ENCODE measurements at places on chromosomes 5 and 9.

GRCh38 chr9:26673261-26673660 is 219.3 kb downstream of the CAAP1 start:
- ATAC-seq: no peak

DNA sequence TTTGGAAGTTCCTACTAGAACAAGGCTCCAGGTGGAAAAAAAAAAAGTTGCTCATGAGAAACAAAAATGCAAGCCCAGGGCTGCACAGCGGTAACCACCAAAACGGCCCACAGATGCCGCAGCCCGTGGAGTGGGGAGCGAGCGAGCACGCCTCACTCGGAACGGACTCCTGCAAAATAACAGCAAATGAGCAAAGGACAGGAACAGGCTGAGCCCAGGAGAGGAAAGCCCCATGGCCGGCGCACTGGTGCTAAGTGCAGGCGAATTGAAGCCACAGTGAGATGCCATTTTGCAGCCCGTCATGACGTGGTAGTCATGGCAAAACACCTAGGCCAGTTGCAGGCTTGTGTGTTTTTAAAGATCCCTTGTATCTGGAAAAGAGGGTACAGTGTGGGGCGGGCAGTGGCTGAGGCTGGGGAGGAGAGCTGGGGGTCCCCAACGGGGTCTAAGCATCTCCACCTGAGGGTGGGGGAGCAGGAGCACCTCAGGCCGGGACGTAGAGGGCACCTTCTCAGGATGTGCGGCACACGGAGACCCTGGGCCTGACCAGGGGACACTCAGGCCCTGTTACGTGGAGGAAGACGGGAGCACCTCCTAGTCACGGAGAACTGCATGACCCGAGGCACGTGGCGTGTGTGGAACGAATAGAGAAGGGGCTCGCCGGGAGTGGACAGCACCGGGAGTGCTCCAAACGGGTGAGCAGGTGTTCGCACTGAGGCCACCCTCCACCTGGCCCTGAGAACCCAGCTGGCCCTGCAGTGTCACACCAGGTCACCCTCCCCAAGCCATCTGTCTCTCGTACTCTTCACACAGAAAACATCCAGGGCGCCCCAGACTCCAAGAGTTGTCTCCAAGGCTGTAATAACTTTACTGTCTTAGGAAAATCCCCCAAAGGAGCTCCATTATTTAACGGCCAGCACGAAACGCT is 10.7 kb downstream of the GRM6 start:
- no peak for ATAC-seq

DNA sequence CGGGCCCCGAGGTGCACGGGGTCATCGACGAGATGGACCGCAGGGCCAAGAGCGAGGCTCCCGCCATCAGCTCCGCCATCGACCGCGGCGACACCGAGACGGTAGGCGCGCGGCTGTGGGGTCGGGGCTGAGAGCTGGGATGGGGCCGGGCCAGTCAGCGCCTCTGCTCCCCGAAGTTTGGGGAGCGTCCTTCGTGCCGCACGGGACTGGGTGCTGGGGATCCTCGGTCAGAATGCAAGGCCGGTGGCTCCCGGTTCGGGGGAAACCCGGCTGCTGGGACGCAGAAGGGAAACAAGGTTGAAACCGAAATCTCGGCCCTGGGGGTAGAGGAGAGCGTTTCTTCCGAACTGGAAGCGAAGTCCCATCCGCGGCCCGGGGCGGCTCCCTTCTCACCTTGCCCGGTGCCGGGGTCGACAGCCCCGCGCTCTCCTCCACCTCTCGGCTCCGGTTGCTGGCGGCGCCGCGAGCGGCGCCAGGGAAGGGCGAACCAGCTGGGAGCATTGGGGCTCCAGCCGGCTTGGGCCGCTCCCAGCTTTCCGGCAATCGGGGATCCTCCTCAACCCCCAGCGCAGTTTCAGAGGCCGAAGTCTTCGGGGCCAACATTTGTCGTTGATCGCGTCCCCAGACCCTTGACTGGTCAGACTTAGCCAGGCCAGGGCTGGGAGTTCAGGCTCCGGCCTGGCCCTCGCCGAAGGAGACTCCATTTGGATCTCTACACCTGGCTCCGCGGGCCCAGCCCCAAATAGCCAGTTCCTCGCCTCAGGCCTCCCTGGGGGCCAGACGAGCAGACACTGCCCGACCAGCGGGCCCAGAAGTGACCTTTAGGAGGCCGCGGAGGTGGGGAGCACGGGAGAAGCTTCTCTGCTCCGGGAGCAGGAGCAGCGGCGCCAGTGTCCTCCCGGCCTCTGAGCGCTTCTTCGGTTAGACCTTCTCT is 1.1 kb downstream of the LHX2 start:
- ATAC-seq: no peak

DNA sequence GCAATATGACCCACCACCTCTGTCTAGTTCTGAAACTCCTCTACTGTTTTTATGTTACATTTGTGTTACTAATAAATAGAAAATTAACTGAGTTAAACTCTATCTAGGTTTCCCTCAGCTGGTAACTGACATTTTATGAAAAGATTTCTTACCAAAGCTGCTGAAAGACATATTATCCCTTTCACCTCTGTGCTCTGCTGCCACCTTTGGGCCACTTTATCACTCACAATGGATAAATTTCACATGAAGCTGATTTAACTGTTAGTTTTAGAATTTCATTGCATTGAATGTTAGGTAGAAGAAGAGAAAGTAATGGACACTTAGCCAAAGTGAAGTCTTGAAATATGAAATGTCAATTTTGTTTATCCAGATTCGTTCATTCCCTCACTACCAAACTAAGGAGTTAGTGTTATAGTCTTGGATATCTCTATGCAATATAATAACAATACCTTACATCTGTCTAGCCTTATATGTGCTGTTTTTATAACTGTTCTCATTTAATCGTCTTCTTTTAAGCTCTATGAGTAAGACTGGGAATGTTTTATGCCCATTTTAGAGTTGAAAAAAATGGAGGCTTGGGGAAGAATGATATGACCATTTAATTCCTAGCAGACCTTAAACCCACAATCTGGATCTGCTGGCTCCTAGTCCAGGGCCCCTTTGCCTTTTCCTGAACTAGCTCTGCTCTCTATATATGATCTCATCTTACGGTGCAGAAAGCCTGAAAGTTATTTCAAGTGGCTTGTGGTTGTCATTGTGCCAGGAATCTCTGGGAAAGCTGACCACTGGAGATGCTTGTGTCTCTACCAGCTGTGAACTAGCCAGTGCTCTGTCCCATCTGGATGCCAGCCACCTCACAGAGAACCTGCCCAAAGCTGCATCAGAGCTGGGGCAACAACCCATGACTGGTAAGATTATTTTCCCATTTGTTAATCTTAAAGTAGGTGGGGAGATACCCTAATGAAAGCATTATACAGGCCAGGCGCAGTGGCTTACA is 97.1 kb downstream of the GOLPH3 start:
- ATAC-seq: no peak

- ATAC-seq: no peak
Measured at GRCh38 chr5:98328015-98328414, 445.4 kb upstream of the RGMB start.

GRCh38 chr5:150234576-150235499 is 45.0 kb downstream of the SLC6A7 start:
- no peak for ATAC-seq

Data from activated CD4-positive, CD25-positive, alpha-beta regulatory T cell treated with anti-CD3 and anti-CD28 coated beads, Interleukin-2, amount 50 U/mL, for 24 hours (primary cell).